COR-L47 (cell line): ENCODE measurements at places on chromosomes 1 and 21.

GRCh38 chr1:67589519-67590233 lies 95.3 kb upstream of the GADD45A start:
- DNase-seq, result no peak

DNA sequence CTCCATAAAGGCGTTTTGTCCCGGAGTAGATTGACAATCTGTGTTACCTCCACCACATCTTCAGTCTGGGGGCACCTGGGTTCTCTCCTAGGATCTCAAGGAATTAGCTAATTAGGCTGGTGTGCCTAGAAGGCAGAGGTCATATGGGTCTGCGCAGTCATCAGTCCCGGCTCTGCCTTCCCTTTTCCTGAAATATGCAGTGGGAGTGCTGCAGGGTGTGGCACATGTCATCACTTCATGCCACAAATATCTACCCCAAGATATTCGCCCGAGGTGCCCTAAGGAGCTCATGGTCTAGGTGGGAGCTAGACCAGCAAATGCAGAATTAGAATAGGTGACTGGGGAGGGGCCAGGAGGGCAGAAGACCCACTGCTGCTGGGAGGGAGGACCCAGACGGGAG lies 42.9 kb downstream of the ACTL8 start:
- no peak for DNase-seq

DNA sequence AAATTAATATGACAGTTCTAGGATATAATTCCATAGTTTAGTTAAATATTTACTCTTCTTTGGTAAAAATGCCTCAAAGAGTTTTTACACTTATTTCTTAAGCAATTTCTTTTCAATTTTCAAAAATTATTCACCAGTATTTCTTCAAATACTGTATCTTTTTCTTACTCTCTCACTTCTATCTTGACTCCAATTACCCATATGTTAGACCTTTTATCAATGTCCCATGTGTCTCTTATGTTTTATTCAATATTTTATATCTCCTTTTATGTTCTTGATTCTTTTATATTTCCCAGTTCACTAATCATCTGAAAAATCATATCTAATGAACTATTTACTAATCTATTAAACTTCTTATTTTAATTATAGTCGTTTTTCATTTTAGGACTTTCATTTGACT lies 11.5 kb upstream of the LRIF1 start:
- no peak for DNase-seq

- DNase-seq, result no peak
Observed at GRCh38 chr1:34656299-34656698, 98.5 kb upstream of the GJB5 start.

DNA sequence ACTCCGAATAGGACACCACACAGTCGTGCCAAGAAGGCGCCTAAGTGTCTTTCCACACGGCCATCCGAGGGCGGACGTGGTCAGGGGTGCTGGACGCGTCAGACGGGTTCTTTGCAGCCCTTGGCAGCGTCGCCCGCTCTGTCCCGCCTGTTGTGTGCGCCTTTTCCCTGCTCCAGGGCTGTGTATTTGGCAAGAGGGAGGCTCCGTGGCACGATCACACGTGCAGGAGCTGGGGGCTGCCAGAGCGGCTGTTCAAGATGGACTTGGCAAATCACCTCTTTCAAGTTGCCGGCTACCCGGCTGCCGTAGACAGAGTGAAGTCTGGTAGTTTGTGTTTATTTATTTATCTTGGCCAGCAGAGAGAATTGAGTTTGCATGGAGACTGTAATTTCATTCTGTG lies 31.9 kb downstream of the PRKCZ start:
- no peak for DNase-seq

- DNase-seq, result no peak
Observed at GRCh38 chr1:182260516-182260915, 131.1 kb downstream of the GLUL start.

DNA sequence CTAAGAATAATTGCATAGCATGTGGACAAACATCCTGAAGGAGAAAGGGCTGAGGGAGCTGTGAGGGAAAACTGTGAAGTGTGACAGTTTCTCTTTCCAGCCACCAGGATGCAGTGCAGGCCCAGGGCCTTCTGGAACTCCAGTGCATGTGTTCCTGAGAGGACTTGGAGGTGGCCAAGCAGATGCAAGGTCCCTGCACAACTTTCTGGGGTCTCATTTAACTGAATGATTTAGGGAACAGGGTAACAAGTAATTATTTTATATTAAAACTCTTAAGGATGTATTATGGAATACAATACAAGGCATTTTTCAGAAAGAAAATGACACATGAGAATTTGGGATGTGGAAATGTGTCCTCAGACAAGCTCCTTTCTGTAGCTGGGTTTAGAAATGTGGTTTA lies 61.2 kb upstream of the MCOLN3 start:
- DNase-seq, result peak; percentile 67

DNA sequence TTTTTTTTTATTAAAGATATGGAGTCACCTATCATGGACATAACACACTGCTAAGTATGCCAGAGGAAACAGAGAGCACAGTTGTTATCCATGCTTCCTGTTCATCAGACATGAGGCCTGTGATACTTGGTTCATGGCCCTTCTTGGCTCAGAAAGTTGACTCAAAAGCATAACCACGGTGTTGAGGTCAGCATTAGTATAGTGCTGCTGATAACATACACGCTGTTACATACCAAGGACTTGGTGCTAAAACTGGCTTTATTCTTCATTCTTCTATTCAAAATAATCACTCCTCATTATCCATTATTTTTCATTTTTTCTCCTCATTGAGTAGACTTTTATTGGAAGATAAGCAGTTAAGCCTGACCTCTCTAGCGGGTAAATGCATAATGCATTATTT lies 464.1 kb downstream of the ADGRL2 start:
- DNase-seq, result no peak

DNA sequence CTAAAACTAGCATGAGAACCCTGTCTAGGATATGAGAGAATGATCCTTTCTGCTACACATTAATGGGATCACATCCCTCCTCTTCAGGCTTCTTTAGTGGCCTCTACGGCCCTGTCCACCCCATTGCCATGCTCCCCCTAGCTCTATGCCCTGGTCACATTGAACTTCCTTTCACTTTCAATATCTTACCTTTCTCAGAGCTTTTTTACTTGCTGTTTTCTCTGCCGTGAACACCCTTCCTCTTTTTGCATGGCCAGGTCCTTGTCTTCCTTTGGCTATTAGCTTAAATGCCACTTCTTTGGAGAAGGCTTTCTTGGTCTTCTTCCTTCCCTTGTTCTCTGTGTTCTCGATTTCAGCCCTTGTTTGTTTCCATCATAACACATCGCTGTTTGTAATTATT lies 97.4 kb downstream of the GIPC2 start:
- DNase-seq, result no peak

- no peak for DNase-seq
Observed at GRCh38 chr1:147785794-147786506, 25.5 kb upstream of the GJA5 start.

GRCh38 chr1:103106426-103107341 lies 1.6 kb downstream of the COL11A1 start:
- peak; percentile 38 for DNase-seq

GRCh38 chr1:245809361-245809760 lies 654.6 kb downstream of the KIF26B start:
- peak; percentile 2 for DNase-seq

GRCh38 chr1:68293122-68293521 lies 60.8 kb upstream of the WLS start:
- no peak for DNase-seq

DNA sequence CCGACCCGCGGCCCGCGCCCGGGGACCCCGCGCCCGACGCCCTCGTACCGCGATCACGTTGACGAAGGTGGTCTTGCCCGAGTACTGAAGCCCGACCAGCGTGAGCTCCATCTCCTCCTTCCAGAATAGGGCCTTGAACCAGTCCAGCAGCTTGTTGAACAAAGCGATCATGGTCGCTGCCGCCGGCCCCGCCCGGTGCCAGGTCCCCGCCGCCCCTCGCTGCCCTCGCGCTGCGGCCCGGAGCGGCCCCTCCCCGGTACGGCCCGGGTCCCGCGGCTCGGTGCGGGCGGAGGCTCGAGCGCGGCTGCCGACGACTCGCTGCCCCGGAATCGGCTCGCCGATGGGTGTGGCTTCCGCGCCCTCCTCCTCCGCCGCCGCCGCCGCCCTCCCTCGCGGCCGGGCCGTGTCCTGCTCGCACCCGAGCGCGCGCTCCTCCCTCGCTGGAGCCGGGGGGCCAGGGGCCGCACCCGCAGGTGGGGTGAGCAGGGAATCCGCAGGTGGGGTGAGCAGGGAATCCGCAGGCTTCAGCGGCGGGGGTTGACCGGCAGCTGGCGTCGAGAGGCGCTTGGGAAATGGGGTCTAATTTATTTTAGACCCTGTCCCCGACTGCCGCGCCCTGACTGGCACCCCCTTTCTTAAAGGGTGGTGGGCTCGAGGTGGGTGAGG lies at the start of gene ARL8A:
ARL8A (minus strand) TSS at position 336 of the 666 bp plus-strand sequence; CDS start at position 171, 165 bp downstream.
- peak; percentile 55 for DNase-seq

DNA sequence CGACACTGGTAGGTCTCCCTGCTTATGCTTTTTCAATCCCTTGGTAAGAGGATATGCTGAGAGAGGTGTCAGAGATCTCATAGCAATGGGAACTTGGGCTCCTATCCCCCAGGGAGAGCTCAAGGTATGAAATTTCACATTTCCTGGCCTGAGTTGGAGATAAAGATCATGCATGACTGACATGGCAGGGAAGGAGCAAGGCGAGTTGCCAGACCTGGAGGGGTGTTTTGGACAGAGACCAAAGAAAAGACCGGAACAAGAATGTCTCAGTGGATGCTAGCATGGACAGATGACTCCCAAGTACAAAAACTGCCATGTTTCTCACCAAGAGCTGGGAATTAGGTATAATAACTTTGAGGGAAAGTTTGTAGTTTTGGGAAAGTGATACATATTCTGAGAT lies 334.1 kb upstream of the B3GALT2 start:
- no peak for DNase-seq

DNA sequence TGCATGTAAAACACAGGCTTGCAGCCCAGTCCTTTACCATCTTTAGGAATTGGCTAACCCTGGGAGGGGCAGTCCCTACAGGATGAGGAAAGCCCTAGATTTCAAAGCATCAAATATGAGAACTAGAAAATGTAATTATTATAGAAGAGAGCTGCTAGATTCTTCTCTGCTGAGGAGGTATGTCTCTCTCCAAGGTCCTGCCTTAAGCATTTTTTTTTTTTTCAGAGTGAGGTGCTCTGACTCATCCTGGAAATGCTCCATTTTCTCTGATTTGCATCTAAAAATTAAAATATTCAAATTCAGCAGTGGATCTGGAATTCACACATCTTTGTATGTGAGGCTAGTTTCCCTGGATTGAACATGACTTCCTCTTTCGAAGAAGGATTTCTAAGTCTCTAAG lies 149.8 kb downstream of the ZNF648 start:
- no peak for DNase-seq

DNA sequence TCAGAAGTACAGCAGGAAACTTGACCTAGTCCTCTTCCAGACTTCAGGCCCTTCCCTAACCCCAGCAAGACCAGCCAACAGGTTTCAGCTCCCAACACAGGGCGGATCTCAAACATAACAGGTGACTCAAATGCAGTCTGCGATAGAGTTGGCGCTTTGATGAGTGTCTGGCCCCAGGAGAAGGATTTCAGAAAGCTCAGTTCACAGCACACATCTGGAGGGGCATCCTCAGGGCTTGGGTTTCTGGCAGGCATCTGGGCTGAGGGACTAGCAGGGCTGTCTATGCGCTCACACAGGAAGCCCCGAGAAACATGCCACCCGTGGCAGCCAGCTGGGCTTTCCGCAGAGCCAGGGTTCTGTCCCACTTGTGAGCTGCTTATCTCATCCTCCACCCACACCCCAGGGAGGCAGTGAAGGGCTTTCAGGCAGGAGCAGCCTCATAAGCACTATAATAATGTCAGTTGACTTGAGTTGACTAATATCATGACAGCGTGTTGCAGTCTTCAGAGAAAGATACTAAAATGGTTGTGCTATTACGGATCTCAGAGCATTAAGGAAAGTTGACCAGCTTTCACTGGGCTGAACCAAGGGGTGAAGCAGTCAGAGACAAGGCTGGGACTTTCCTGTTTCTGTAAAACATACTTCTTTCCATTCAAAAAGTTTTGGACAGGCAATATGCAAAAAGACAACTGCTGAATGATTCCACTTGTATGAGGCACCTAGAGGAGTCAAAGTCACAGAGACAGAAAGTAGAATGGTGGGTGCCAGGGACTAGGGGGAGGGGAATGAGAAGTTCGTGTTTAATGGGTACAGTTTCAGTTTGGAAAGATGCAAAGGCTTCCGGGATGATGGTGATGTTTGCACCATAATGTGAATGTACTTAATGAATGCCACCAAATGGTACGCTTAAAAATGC lies 233.0 kb upstream of the IRF2BP2 start:
- DNase-seq, result no peak

GRCh38 chr1:241775021-241775420 lies 73.0 kb upstream of the EXO1 start:
- DNase-seq, result no peak
